ENCODE measurements at places on chromosomes 5 and 9.

GRCh38 chr5:160310140-160310539 is 2.2 kb downstream of the CCNJL start:
- no peak for DNase-seq

- DNase-seq = no peak
Observed at GRCh38 chr5:105430516-105430915, 1867.9 kb upstream of the NUDT12 start.

GRCh38 chr5:3392306-3392939 is 203.2 kb upstream of the IRX1 start:
- peak; percentile 30 for DNase-seq

GRCh38 chr9:93642961-93643360 is 66.6 kb downstream of the PHF2 start:
- DNase-seq = no peak

DNA sequence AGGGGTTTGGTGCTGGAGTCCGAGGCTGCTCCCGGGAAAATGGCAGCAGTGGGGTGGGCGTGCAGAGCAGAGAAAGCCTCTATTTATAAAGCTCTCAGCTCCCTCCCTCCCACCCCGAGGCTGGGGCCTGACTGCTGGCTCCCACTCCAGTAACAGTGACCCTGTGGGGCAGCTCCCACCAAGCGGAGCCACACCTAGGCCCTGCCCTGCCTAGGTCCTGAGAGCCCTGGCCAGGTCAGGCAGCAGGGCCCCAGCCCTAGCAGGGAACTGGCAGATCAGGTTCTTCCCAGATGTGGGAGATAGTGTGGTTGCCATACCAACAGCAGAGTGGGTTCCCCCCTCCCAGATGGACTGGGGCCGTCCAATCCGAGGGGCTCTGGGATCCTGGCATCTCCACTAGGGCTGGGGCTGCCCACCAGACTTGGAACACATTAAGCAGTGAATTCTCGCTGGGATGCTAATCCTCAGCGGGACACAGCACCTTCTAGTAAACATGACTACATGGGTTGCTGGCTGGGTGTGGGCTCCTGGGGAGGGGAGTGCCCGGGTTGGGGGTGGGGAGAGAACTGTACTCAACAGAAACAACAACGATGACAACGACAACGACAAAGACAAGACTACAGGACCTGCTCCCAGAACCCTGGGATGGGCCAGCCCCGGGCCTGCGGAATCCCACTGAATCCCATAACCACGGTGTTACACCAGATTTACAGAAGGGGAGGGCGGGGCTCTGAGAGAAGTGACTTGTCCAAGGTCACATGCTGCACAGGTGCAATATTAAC is 1.5 kb downstream of the SH3GLB2 start:
- peak; percentile 65 for DNase-seq

DNA sequence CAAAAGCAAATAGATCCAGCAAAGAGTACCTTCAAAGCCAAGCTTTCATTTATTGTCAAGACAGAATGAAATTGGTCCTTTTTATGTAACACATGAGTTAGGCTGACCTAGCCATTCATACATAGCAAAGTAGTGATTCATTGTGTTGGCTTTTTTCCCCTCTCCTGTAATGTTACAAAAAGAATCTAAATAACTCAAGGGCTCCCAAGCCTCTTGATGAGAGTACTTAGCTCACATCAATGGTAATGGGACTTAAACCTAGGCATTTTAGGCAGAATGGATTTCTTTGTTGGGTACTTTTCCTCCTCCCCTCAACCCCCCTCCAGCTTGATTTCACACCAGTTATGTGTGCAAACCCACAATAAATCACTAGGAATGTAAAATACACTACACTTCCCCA is 123.7 kb downstream of the EBF1 start:
- peak; percentile 67 for DNase-seq
